Activated gamma-delta T cell treated with Interleukin-2 at 50 U/mL for 16 hours (primary cell): ENCODE measurements at places on chromosomes 1 and 21.
A peak's percentile ranks its signal among the peaks of the same experiment; 100 is the strongest.

- DNase-seq, result no peak
These were observed 61.1 kb upstream of the C1orf87 start for GRCh38 chr1:60134716-60135115.

GRCh38 chr1:22118291-22118992 is 24.5 kb downstream of the WNT4 start:
- DNase-seq, result no peak

DNA sequence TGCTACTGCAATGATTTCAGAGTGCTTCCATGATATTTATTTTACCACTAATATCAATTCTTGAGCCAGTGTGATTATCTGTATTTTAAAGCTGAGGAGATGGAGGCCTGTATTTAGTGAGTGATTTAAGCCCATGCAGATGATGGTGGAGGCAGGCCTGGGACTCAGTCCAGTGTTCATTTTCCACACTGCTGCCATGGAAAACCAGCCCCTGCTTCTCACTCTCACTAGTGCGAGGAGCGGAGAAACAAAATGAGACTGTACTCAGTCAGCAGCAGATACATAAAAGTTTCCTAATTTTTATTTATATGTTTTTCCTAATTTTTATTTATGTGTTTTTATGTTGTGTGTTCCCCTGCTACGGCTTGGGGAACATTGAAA is 32.8 kb downstream of the LRRC8B start:
- DNase-seq, result no peak

- DNase-seq, result no peak
These were observed at the start of gene DAB1 for GRCh38 chr1:57423656-57424211. Gene DAB1 (minus strand): TSS chr1:57424060. CDS start chr1:57291030, 133,030 bp downstream.

- DNase-seq, result no peak
These were observed 20.7 kb downstream of the IRF2BP2 start for GRCh38 chr1:234589064-234589800.

- peak; percentile 87 for DNase-seq
These were observed at the start of gene ZMYM4 for GRCh38 chr1:35268282-35269200. Gene ZMYM4 (plus strand): TSS chr1:35268709. CDS start chr1:35269047, 338 bp downstream.

DNA sequence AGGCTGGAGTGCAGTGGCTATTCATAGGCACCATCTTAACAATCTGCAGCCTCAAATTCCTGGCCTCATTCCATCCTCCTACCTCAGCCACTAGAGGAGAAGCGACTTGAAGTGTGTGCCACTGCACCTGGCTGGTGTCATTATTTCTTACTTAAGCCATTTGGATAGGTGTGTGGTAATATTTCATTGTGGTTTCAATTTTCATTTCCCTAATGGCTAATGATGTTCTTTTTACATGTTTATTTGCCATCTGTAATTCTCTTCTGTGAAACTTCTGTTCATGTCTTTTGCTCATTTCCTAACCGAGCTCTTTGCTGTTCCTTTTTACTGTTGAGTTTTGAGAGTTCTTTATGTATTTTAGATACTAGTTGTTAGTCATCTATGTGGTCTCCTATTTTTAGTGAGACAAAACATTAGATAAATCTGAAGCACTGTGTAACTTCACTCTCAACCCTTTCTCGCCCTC is 66.8 kb downstream of the SLC27A3 start:
- no peak for DNase-seq

DNA sequence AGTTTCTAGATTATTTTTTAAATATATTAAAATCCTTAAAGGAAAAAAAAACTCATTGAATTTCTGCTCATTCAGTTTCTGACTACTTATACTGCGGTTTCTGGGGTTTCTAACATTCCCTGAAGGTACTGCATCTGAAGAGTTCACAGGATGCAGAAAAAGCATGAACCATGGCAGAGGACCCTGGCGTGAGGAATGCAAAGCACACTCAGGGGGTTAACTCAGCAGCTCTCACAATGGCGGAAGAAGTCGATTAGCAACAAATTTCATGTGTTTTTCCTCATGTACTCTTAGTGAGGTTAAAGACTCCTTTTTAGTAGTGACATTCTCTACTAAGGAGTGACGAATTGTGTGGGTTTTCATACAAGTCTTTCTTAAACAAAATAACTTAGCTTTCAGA is 975.6 kb downstream of the NCAM2 start:
- DNase-seq, result no peak

- DNase-seq, result no peak
These were observed 947.5 kb downstream of the BRINP3 start for GRCh38 chr1:189530162-189530561.

- no peak for DNase-seq
These were observed 16.4 kb downstream of the HMGB4 start for GRCh38 chr1:33880305-33880704.

- DNase-seq, result no peak
These were observed 32.8 kb downstream of the MTARC1 start for GRCh38 chr1:220819467-220820026.

DNA sequence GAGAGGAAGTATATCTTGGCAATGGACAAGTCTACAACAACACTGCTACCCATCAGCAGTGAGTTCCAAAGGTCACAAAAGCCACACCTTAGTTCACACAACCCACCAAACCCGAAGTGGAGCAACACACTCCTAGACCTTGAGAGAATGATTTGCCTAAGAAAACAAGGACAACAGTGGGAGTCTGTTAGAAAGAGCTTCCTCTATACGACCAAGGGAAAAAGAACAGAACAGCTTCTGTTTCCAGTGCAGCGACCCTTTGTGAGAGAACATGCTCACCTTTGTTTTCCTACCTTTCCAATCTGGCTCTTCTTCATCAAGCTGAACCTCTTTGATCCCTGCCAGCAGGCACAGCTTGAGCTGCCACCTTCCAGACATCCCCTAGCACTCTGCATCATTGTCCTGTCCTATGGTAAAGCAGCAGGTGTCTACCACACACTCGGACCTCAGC is 56.7 kb upstream of the PALMD start:
- no peak for DNase-seq

DNA sequence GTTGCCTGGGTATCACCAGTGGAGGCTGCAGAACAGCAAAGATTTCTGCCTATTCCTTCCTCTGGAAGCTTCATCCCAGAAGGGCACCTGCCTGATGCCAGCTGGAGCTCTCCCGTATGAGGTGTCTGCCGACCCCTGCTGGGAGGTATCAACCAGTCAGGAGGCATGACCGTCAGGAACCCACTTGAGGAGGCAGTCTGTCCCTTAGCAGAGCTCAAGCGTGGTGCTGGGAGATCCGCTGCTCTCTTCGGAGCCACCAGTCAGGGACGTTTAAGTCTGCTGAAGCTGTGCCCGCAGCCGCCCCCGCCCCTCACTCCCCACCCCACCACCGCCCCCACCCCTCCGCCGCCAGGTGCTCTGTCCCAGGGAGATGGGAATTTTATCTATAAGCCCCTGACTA is 23.1 kb upstream of the HFM1 start:
- no peak for DNase-seq

- no peak for DNase-seq
These were observed 285.5 kb downstream of the LRRC40 start for GRCh38 chr1:69919922-69920273.

DNA sequence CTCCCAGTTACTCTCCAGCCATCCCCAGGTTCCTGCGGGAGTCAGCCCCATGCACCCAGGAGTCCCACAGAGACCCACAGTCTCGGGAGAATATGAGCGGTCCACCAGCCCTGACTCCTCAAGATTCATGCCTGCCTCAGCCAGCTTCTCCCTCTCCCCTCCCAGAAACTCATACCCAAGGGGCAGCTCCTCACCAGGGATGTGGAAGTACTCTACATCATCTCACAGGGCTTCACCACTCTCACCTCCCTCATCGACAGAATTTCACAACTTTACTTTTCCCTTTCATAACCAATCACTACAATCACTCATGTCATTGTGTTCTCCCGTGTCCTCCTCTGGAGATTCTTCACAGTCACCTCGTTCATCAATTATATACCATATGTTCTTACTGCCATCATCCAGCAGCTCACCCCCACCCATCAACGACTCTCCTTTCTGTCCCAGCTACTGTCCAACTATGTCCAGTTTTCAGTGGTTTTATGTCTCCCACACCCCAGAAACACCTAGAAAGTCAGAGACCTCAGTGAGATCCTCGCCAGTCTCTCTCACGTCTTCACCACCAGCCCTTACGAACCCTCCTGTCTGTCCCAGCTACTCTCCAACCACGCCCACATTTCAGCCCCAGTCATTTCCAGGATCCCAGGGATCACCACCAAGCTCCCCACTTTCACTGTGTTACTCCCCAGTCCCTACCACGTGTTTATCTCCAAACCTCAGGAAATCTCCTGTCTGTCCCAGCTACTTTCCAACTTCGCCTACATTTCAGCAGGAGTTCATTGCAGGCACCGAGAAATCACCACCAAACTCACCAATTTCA is 1530.1 kb upstream of the TPTE start:
- no peak for DNase-seq

GRCh38 chr1:110602466-110602865 is 3.7 kb downstream of the KCNA2 start:
- DNase-seq, result no peak

- no peak for DNase-seq
These were observed 345.0 kb downstream of the DISC1 start for GRCh38 chr1:231971397-231972110.

DNA sequence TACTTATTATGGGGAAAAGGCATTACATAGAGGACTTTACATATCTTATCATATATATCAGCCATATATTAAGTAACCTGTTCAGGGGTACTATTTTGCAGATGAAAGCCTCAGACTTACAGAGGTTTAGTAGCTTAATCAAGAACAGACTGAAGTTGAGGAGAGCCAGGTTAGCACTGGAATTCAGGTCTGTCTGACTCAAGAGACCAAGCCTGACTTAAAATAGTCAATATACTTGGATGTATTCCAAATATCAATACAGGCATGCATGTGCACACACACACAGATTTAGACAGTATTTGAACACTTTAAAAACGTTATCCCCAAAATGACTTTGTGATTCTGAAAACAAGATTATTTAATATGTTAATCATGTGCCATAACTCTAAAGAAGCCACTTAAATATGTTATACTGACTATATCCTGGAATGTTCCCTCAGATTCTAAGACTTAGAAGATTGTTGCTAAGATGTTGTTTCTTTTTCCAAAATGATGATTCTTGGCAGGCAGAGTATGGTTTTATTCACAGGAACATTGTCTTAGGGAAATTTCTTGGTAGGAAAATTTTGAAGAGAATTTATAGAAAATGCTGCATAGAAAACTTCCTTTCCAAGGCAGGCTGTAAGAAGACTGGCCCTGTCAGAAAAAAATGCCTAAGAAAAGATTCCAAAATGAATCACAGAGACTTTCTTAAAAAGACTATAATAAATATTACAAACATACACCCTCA is 61.6 kb downstream of the ADAMTS1 start:
- DNase-seq, result no peak

- no peak for DNase-seq
These were observed 19.2 kb downstream of the CLDN19 start for GRCh38 chr1:42720868-42721267.

DNA sequence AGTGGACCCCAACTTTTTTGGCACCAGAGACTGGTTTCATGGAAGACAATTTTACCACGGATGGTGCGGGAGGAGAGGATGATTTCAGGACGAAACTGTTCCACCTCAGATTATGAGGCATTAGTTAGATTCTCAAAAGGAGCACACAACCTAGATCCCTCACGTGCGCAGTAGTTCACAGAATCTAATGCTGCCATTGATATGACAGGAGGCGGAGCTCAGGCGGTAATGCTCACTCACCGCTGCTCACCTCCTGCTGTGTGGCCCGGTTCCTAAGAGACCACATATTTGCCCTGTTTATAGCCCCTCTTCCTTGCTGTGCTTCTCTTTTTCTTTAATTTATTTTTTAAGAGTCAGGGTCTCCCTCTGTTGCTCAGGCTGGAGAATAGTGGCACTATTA is 4.6 kb downstream of the NTRK1 start:
- DNase-seq, result no peak

- no peak for DNase-seq
These were observed 22.7 kb downstream of the SLC35D1 start for GRCh38 chr1:67031121-67031858.
